ENCODE measurements at places on chromosomes 16 and 17.

DNA sequence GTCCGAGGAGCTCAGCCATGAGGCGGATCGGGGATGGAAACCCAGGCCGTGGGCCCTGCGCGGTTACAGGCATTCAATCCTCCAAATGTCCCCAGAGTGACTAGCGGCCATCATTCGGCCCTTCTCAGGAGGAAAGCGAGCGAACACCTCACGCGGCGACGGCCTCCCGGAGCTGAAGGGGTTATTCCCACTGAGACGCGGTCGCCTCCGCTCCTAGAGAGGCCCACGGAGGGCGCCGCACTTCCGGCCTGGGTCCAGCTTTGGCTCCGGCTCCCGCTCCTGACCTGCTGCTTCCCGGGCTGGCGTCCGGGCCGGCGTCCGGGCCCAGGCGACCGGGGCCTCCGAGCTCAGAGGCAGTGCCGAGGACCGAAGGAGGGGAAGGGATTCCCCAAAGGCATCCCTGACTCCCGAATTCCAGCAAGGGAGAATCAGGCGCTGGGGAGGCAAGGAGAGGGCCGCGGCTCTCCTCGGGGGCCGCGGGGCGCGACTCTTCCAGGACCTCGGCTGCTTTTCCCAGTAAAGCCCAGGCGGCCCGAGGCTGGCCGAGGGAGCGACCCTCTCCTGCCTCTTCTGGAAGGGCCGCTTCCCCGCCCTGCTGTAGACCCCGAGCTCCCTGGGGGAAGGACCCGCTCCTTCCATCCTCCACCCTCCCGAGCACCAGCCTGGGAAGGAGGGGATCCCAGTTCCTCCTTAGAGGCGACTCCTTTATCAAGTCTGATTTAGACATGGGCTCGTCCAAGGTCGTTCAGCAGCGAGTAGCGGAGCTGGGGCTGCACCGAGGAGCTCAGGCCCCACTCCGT is 18.6 kb upstream of the ZNF629 start:
- DNase-seq: peak; percentile 19

DNA sequence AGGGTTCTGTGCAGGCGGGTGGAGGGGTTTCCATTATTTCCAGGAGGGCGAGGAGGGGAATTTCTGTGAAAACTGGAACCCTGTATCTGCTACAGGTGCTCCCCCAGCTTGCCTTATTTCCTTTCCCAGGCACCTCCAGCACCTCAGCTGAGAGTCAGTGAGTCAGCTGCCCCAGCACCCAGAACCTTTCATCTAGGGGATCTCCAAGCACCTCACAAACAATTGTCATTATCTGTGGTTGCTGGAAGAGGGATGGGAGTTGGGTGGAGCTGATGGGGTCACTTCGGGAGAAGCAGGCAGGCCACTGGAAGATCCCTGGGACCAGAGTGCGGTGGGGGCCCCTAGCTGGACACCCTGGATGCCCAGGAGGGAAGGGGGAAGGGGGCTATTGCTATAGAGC is 10.0 kb upstream of the CLUH start:
- no peak for DNase-seq

GRCh38 chr16:71205482-71206131 is 24.9 kb downstream of the HYDIN start:
- no peak for DNase-seq

DNA sequence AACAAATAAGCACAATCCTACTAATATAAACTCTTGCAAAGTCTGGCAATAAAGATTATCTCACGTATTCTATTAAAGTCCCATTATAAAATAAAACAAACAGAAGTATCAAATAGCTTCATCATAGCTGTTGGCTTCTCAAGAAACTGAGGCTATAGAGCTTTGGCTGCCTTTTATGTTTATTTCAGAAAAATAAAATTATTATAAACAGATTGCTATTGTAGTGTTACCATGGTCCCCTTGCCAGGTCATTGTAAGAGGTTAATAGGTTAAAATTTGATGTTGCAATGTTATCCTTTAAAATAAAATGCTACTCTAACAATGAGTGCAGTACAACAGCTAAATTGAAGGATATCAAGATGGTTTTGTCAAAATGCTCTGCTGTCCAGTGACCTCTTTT is 828.8 kb upstream of the SOX9 start:
- no peak for DNase-seq

DNA sequence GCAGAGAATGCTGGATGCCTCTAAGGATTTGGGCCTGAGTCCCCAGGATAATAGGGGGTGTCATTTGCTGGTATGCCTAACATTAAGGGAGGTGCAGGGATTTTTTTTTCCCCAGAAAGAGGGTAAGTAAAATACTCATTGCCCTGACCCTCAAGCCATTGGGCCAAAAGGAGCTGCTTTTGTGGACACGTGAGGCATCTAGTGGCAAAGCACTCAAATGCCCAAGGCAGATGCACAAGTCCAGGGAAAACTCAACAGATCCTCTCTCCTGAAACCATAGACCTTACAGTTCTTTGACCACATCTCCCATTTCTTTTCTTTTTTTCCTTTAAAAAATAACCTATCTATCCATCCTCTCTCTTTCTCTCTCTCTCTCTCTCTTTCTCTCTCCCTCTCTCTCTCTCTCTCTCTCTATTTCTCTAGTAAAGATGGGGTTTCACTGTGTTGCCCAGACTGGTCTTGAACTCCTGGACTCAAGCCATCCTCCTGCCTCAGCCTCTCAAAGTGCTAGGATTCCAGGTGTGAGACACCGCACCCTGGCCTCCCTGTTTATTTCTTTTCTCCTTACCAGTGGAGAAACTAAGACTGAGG is 11.8 kb downstream of the IRX5 start:
- DNase-seq: no peak

DNA sequence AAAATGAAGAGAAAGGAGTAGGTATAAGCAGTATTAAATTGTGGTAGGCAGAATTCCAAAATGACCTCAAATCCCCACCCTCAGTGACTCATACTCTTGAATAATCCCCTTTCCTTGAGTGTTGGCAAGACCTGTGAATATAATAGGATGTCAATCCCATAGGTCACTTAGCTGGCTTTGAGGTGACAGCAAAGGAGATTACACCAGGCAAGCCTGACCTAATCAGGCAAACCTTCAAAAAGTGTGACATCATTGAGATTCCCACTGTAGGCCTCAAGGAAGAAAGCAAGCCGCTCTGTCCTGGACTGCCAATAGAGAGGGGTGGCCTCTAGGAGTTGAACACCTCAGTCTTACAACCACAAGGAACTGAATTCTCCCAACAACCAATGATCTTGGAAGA is 535.2 kb downstream of the RBFOX1 start:
- no peak for DNase-seq

DNA sequence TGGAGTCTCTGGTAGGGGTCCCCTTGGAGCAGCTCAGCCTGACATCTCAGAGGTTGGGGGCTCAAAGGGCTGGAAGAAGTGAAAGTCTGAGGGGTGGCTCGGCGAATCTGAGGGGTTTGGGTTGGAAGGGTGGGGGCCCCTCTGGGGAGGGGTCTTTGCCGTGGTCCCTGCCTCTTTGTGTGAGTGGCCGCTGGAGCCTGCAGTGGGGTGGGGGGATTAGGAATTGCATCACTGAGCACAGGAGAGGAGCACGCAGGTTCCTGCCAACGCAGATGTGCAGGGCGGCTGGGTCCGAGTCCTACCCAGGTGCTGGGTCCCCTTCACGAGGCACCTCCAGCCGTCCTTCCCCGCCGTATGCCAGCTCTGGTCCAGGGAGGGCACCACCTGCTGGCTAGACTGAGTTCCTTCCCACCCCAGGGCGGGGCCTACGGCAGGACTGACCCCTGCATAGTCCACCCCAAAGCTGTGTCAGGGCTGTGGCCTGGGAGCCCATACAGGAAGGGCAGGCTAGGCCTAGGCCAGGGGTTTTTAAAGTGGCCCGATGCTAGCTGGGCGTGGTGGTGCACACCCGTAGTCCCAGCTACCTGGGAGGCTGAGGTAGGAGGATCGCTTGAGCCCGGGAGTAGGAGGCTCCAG is 9.9 kb downstream of the FMNL1 start:
- no peak for DNase-seq

GRCh38 chr16:79286646-79287423 is 313.7 kb downstream of the MAF start:
- DNase-seq: no peak

DNA sequence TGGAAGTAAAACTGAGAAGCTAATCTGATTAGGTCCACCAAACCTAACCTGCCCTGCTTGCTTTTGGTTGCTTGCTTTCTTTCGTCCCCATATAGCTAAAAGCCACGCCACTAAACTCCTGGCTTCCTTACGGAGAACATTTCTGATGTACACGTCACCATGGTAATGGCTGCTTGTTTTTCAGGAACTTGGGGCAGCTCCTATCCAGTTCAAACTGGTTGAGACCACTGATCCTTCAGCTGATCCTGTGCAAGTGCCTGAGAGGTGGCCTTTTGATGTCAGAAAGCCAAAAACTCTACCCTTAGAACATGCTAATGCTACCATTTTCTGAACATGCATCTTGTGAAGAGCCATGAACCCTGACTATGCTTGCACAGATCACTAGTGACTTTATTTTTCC is 14.4 kb upstream of the DHRS7C start:
- no peak for DNase-seq

- no peak for DNase-seq
Measured at GRCh38 chr17:17963694-17964436, 8.3 kb downstream of the TOM1L2 start.

- DNase-seq: no peak
Measured at GRCh38 chr17:55063885-55064874, 95.6 kb downstream of the STXBP4 start.

DNA sequence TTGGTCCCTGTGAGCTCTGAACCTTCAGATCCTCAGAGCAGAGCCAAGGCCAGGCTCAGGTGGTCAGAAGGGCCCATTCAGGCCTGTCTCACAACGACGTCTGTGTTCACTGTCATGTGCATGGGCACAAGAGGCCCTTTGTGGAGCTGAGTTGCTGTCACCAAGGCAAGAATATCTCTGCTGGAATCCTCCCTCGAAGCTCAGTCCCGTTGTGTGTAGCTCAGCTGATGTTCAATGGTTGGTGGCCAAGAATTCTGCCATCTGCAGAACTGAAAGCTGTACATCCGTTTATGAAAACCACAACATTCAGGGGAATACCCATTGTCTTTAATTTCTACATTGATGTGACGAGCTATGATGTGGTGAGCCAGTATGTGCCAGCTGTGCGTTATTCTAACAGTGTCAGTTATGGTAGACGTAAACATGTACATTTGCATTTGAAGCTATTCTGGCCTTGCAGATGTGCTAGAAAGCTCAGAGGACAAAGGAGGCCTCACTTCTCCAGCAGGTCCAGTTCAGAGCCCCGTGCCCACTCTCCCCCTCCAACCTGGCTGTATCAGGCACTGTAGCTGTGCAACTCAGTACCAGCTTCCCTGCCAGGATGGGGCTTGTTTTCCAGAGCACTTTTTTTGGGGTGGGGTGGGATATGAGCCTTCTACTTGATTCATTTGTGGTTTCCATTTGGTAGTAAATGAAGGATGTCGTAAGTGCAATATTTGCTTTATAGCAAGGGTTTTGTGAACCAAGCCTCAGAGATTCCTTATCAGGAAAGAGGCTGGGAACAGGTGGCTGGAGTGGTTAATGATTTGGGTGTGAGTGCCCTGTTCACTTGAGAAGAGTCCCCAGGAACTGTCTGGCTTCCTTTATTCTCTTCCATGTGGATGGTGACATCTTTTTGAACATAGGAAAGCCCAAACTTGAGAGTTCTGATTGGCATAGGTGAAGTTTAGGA is 56.1 kb downstream of the B9D1 start:
- DNase-seq: peak; percentile 11

DNA sequence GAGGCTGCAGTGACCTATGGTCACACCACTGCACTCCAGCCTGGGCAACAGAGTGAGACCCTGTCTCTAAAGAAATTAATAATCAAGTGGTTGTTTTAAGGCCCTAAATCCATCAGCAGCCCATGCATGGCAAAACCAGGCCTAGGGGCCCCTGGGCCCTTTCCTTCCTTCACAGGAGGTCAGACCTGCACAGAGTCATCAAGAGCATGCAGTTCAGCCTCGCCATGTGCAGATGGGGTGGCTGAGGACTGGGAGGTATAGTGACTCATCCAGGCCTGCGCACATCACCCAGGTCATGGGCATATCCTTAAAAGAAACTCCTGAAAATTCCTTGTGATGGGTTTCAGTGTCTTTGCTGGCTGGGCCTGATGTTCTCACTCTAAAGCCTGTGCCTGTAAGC is 72.4 kb upstream of the AMZ2 start:
- no peak for DNase-seq

DNA sequence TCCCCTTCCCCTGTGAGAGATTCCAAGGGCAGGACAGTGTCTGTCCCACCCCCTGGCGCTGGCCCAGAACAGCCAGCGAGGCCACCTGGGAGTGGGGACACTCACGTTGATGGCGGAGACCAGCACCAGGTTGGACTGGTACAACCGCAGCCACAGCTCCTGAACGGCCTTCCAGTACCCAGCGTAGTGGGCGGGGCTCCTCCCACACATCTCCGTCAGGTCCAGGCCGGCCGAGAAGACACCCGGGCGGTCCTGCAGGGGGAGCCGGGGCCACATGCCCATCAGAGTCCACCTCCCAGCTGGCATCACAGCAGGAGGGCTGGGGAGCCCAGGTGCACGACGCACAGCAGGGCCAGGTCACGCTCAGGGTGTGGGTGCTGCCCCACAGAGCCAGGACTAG is 7.1 kb downstream of the ECI1 start:
- DNase-seq: no peak

GRCh38 chr16:89142474-89143195 is 28.9 kb upstream of the CDH15 start:
- DNase-seq: no peak

GRCh38 chr17:71392715-71393567 is 727.9 kb upstream of the SOX9 start:
- no peak for DNase-seq

DNA sequence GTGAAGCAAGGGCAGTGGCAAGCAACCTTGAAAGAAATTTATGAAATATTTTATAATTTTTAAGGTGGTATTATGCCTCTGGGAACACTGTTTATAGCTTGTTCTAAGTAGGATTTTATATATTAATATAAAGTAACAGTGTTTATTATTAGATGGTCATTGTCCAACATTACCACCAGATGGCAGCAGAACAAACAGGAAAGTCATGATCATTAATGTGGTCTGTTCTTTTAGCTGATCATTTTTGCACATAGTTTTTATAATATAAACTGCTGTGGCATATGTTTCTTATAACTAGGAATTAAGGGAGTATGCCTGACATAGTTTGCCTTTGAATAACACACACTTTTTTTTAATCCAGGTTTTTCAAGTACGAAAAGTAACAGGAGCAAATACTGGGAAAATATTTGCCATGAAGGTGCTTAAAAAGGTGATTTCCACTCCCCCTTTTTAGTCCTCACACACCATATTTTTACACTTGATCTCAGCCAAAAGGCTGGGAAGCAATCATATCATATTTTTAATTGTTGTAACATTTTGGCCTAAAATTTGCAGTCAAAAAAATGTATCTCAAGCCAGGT is 21.4 kb downstream of the RPS6KB1 start:
- no peak for DNase-seq

DNA sequence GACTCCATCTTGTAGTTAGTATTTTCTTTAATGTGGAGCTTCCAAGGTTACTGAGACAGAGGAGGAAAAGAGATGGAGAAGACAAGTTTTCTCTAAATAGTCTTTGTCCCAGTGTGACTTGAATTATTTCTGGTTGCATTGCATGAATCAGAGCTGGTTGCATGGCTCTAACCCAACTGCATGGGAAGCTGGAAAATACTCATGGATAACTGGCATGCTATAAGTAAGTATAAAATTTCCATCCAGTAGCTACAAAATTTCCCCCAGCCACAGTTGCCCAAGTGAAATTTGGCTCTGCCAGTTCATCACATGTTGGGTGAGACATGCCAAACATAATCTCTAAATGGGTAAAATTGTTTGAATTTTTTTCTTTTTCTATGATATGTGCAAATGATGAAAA is 1161.5 kb downstream of the CDH11 start:
- no peak for DNase-seq
